ENCODE measurements at places on chromosomes 5 and 9. TPM values are rescaled to one million over a fixed set of nuclear protein-coding genes. Genes with fewer than 3 reads are reported as not detected.

Gene RARS1
- 147 TPM for polyA plus RNA-seq

GRCh38 chr5:179621551-179622214 lies 1.8 kb downstream of the HNRNPH1 start:
- no peak for DNase-seq

Gene NR5A1
- not detected for polyA plus RNA-seq

GRCh38 chr9:70470050-70471015 lies 55.9 kb upstream of the KLF9 start:
- no peak for DNase-seq

DNA sequence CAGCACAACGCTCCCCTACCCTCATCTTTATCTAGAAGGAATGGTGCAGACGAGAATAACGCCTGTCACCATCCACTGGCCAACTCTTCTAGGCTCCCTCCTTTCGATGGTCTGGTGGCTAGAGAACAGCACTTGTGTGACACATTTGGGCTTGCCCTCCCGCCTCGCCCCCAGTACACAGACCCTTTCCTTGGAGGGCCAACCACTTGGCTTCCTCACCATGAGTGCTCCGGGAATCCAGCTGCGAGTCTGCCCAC lies 1.4 kb downstream of the GNAQ start:
- no peak for DNase-seq

DNA sequence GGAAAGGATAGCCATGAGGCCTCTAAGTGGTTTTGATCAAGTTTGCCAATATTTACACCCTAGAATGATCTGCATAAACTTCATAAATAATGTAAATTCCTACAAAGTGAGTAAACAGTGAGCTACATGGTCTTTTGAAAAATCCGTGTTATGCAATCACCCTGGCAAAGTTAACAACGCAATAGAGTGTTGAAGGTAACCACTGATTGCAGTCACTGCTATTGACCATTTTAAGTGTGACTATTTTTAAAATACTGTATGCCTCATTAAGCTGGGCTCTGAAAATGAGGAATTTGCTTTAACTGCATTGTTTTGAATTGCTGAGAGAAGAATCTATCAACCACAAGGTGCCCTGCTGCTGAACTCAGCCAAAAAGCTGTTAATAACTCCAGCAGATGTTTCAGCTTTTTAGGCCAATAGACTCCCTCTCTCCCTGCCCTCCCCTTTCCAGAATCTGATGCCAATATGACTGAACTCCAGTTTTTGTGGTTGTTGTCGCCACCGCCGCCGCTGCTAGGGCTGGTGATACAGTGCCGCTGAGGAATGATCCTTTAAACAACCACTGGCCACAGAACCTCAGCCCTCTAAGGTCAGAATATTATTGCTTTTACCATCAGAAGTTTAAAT lies 35.3 kb upstream of the SMARCA2 start:
- DNase-seq = no peak

DNA sequence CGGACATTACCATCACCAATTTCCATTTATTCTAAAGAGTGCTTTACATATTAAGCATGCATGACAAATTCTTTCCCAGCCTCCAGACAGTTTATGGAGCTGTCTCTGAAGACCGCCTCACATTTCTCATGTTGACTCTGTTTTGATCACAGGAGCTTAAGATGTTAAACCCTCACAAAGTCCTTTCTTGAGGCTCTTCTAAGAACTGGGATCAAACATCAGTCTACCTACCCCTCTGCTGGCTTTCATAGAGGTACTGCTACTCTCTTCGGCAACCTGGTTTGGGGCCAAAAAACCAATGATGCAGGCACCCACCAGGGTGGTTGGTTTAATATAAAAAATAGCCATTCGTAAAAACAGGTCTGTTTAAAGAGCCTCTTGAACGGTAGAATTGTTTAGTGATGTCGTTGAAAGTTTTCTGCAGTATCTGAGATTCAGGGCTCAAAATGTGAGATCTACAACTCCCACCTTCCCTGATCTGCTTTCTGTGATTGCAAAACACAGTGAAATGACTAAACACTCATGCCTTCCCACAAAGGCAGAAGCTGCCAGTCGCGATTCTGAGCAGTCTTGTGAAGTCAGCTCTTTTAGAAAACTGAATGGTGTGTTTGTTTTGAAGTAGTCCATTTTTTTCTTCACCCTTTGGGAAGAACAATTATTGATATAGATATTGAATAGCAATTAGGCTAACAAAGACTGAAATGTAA lies 3.5 kb downstream of the RXFP3 start:
- no peak for DNase-seq

Gene TMEM215
- not detected for polyA plus RNA-seq
